Caudate nucleus (tissue), 63 donors: ENCODE measurements at places on chromosomes 3 and 15.

DNA sequence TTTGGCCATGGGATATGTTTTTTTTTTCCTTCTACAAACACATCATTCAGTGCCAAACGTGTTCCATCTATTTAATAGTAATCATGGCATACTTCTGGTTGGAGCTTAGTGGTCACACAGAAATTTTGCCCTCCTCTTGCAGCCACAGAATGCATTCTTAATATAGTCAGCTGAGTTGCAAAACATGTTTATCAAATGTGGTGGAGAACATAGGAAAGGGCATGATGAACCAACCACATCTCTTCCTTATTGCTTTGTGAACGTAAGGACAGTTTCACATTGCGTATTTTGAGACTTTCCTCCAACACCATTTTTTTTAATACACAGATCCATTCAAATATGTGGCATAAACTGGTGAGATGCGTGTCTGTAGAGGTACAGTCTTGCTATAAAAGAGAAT, 106.8 kb downstream of the BBX start:
- no peak for DNase-seq

DNA sequence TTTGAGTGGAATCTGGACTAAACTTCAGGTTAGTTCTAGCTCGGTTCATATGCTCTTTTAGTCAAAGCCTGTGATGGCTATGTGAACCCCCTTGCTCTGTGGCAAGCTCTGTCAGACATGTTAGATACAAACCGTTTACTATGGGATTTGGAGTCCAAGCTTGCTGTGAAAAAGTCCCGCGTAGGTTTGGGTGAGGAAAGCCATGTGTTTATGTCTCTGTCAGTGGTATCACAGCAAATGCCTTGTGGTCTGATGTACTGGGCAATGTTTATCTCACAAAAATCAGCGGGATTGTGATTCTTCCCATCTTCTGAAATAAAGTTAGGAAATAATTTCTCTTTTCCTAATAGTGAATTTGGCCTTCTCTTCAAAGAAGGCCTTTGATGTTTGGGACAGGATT, 5.0 kb downstream of the BOC start:
- DNase-seq: no peak

- DNase-seq: no peak
Measured at GRCh38 chr15:85312486-85312885, 67.9 kb upstream of the AKAP13 start.

DNA sequence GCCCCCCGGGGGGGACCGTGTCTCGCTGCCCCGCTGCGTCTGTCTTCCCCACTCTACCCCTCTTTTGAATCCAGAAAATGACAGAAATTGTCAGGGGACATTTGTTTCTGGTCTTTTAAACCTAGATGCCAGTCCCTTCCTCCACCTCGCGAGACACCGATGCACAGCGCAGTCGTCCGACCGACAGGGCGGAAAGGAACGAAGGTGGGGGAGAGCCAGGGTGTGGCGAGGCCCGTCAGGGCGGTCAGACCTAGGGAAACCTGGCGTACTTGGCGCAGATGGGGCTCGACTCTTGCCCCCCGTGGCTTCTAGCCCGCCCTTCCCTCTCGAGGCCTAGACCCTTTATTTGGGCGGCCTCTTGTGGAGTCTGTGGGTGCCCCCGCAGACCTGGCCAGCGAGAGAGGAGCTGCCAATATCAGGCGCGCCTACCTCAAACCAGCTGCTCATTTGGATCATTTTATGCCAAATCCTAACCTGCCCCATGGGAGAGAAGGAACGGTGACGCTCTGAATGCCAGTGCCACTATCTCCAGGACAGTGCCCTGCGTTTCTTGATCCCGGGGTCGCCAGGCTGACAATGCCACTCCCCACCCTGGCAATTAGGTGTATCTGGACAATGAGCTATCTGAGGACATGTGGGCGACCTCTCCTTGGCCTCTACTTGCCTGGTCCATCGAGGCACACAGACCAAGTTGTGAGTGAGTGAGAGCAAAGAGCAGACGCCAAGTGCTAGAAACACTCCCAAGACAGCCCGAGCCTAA, 500 bp upstream of the RAB6B start:
- DNase-seq: no peak

DNA sequence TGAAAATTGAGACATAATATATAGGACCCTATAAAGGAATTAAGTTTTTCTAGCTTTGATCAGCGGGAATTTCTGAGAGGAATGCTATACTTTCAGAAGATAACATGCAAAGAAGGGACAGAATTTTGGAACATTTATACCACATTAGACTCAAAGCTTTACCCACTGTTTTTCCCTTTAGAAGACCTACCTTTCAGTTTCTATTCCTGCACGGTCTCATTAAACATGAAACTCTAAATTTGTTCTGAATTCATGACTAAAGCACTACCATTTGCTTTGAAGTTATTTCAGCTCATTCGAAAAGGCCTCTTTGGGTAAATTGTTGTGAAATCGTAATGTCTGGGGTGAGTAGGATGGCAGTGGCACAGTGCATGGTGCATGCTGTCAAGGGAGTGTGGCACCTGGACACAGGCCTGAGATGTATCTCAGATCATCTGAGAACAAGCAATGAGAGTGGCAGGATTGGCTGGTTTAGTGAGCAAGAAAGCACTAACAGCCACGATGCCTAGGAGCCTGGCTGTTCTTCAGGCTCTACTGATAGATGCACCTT, 42.5 kb downstream of the CHCHD4 start:
- DNase-seq: no peak

GRCh38 chr15:40847223-40847961, 3.5 kb downstream of the SPINT1 start:
- DNase-seq: no peak

GRCh38 chr3:146680617-146681016, 75.5 kb upstream of the PLSCR5 start:
- DNase-seq: no peak

GRCh38 chr15:78065973-78066946, 11.3 kb downstream of the TBC1D2B start:
- no peak for DNase-seq
